Right lung (tissue), 10 donors: ENCODE measurements at places on chromosomes 7 and 10. TPM values are rescaled to one million over a fixed set of nuclear protein-coding genes. Genes with fewer than 3 reads are reported as not detected.

- peak; percentile 59 for DNase-seq
These were observed 442.8 kb upstream of the NPVF start for GRCh38 chr7:25671111-25671510.

DNA sequence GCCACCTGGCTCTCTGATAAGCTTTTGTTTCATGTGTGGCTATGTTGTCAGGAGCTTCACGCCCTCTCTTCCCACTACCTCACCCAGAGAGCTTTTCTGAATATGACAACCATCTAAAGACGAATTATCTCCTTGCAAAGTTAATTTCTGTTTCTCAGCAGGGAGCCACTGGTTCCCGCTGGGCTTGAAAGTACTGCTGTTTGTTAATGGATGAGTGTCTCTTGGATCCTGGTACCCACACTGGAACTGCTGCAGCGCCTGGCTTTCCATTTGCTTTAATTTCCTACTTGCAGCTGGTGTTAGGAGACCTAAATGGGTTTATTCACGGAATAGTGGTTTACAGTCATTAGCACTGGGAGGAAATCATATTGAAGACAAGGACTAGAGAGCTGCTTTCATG, 267.9 kb upstream of the LRGUK start:
- no peak for DNase-seq

The DNAH11 gene
- polyA plus RNA-seq, result 6.5 TPM

The FAM25A gene
- not detected for polyA plus RNA-seq

DNA sequence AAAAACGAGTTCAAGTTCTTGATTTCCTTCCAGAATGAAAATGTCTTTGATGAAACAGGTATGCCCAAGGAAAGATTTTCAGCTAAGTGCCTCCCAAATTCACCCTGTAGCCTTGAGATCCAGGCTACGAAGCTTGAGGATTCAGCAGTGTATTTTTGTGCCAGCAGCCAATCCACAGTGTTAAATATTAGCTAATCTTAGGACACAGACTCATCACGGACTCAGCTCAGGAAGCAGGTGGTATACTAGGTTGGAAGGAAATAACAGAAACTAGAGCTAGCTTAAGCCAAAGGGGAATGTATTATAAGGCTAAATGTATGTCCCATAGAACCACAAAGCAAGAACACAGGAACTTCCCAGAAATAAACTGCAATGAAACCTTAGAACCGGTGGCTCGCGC, 151.0 kb upstream of the PRSS1 start:
- no peak for DNase-seq

- DNase-seq, result no peak
These were observed 7.8 kb downstream of the ELMO1 start for GRCh38 chr7:37440738-37441385.

The CHRM2 gene
- 0.98 TPM for polyA plus RNA-seq

DNA sequence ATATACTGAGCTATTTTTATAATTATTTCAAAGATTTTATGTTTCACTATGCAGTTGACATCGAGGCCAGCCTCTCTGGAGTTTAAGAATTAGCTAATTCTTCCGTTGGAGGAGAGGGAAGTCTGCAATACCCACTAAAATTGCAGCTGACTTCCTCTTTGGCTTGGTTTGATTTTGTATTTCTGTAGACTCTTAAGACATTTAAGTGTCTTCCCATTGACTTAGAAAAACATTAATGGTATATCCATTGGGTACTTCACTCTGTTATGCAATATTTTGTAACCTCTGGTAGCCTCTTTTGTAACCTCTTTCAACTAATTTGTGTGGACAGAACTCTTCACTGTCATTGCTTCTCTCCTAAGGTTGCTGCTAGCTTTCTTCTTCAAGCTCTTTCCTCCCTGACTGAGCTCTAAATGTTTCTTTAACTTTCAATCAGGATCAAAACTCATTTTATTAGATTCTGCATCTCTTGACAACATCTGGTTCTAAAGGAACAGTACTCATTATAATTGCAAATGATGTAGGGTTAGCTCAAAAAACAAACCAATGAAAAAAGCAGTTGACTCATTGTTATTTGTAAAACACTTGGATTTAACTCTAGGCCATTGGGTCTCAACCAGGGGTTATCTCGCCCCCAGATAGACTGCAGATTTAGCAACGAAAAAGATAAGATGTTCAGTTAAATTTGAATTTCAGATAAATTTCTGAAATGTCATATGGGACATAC, 1.7 kb upstream of the ANKRD22 start:
- DNase-seq, result no peak

DNA sequence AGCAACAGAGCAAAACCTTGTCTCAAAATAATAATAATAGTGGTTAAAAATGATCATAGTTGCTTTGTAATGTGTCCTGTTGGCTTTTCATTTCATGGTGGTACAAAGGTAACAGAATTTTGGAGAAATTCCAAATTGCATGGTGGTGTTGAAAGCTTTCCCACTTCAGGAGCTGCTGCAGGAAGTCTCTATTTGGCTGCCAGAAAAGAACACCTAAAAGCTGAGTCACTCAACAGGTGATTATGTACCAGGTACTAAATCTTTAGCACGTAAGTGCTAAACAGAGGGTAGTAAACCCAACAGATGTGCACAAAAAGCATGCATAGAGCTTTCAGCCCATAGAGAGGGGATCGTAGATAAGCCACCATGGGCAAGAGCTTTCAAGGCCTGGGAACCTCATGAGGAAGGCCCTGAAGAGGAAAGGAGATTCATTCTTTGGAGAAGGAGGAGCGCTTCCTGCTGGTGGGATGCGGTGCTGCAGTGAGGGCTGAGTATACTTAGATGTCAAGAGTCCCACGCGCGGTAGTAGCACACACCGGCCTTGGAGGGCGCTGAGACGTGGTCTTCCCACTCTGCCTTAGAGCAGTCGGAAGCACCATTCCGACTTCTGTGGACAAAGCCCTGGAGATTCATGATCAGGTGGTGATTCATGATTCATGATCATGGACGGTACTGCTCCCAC, 118.7 kb downstream of the RALA start:
- DNase-seq, result no peak

DNA sequence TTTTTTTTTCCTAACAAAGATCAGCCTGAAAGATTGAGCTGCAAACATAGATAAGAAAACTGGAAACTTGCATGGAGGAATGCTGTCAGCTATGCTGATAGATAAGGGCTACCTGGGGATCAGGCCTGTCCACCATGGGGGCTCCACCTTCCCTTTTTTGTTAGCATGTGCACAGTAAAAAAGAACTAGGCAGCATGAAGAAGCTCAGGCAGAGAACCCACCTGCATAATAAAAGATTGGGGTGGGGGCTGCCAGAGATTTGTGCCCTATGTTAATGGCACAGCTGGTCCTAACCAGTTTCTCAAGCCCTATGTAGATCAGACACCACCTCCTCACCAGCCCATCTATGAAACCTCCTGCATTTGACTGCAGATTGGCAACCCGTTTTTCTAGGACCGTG, 45.4 kb upstream of the CACNB2 start:
- DNase-seq, result no peak

- no peak for DNase-seq
These were observed 37.6 kb downstream of the GRM8 start for GRCh38 chr7:127214956-127215718.

DNA sequence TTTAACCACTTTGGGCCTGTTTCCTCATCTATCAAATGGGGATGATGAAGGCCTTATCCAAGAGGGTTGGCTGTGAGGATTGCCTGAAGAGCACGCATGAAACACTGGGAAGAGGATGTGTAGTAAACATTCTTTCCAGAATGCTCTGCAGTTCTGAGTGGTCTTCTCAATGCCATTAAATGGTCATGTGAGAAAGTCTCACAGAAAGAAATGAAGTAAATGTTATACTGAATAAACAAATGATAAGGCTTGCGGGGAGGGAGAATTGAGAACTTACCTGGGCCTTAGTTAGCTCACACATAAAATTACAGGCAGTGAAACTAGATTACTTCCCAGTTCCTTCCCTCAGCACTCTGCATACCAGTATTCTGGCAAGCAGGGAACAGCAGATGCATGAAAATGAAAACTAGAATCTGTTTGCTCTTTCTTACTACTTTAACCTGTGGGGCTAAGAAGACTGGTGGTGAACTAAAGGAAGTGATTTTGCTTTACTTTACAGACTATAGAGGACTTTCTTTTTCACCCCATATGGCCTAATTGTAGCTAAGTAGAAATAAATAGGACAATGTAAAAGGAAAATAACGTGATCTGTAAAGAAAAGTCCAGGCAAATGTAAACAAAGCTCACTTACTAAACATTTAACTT, 135.3 kb upstream of the CCDC6 start:
- no peak for DNase-seq

DNA sequence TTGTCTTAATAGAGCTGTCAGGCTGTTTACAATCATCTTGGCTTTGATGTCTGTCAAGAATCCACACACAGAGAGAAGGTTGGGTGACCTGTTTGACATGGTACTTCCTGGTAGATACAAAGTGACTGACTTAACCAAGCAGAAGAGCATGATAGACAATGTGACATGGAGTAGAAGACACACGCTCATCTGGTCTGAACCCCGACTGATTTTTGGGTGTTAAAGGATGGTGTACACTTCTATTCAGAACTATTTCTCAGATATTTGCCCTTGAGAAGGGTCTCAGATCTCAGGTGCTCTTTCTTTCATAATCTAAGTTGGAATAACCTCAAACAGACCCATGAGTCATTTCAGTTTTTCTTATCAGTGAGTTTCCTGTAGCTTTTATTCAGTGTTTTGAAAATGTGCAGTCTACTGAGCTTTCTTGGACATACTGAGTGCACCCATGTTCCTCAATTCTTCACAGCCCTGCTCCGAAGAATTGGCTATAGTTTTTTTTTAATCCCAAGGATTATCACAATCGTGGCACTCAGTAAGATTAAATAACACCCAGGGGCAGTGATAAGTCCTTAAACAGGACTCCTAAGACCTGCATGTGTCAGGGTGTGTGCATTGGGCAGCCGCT, 46.4 kb upstream of the NXPH1 start:
- DNase-seq, result no peak

GRCh38 chr10:4698075-4698474, 127.9 kb upstream of the AKR1E2 start:
- peak; percentile 10 for DNase-seq

The ECHDC3 gene
- 14.4 TPM for polyA plus RNA-seq

The GNAT3 gene
- polyA plus RNA-seq, result not detected

- no peak for DNase-seq
These were observed 651.5 kb upstream of the NRP1 start for GRCh38 chr10:33986016-33986415.

DNA sequence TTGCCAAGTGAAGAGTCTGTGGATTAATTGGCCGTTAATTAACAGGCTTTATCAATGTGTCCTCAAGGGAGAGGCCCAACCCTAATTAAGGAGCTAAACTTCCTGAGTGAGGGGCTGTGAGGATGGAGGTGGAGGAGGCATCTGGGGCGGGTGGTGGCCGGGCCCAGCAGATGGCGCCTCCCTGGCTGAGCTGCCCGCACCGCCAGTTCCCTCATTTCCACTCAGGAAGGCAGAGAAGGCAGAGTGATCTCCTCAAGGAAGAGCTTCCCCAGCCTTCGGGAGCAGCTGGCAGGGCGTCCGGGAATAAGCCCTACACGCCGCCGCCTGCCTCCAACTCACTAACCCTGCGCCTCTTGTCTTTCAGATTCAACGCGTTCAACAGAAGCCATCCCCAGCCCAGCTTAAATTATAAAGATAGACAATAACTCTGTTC, 112.2 kb downstream of the CYTH3 start:
- DNase-seq, result peak; percentile 45

- peak; percentile 38 for DNase-seq
These were observed 37.0 kb upstream of the CCSER2 start for GRCh38 chr10:84291384-84291783.

GRCh38 chr7:157473051-157473569, 136.3 kb downstream of the DNAJB6 start:
- no peak for DNase-seq

The HOXA10 gene
- polyA plus RNA-seq, result not detected

The CYP3A7 gene
- polyA plus RNA-seq, result 0.67 TPM

The TDRD1 gene
- 0.40 TPM for polyA plus RNA-seq

- peak; percentile 2 for DNase-seq
These were observed 950.7 kb upstream of the PHF14 start for GRCh38 chr7:10022957-10023356.

DNA sequence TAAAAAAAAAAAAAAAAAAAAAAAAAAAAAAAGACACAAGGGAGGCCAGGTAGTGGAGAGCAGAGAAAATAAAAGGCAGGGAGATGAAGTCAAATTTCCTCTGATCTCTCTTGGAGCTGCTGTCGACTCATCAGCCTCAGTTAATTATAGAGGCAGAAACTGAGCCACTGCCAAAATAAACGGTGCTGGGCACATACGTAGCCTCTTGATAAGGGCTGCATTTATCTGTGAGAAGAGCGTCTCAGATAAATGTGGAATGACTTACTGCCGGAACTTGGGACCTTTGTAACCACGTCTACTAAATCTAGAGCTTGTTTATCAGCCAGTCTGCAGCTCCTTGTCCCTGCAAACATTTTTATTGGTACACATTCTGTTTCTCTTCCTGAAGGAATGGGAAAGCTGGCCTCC, 162.3 kb downstream of the BAMBI start:
- no peak for DNase-seq

GRCh38 chr10:86359111-86359510, 7.5 kb downstream of the GRID1 start:
- no peak for DNase-seq

DNA sequence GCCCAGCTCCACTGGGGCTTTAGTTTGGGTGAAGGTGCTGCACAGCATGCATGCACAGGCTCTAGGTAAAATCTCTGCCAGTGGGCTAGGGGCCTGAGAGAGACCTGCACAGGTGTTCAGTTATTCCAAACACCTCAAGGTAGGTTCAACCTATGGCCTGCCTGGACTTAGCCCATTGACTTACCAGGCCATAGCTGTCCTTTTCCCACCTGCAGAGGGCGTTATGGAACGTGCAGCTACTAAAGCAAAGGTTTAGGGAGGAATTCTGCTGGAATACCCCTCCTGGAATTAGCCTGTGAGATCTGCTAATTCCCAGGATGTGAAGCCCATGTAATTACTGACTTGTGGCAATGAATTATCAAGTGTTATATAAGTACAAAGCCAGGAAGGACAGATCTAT, 3.6 kb downstream of the VWC2 start:
- DNase-seq, result no peak

DNA sequence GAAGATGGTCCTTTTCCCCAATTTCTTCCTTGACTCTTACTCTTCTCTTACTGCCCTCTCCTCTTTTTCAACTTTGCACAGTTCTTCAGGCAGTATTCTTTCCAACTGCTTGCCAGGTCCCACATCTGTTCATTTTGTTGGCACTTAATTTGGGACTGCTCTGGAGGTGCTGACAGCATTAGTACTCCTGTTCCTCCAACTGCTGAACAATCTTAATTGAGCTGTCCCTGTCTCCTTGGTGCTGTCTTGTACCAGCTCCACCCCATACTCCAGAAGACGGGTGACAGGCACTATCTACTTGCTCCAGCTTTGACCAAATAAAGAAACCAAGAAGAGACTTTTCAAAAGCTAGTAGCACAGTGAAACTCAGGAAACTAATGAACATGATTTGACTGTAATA, 160.0 kb downstream of the PDE1C start:
- DNase-seq, result no peak

DNA sequence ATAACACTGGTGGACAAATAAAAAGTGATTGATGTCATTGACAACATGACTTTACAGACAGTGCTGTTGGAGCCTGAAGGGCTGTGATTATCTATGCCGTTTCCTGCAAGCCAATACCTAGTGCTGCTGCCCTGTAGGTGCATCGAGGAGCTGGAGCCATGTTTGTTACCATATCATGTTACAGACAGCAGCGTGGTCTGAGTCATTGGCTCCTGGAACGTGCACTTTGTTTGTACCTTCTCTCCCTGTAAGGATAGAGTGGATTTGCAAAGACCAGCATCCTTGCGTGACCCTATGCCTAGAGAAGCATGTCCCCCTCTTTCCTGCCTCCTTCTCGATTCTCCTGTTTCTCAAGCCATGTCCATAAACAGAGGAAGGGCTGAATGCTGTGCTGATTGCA, 597.2 kb downstream of the TYW1 start:
- DNase-seq, result no peak

The SUN3 gene
- polyA plus RNA-seq, result 0.53 TPM

The ADRB1 gene
- 2.0 TPM for polyA plus RNA-seq
